ENCODE measurements at places on chromosomes 13 and 19. TPM values are rescaled to one million over a fixed set of nuclear protein-coding genes. Genes with fewer than 3 reads are reported as not detected.

The PPP1R15A gene
- 69.3 TPM for total RNA-seq

DNA sequence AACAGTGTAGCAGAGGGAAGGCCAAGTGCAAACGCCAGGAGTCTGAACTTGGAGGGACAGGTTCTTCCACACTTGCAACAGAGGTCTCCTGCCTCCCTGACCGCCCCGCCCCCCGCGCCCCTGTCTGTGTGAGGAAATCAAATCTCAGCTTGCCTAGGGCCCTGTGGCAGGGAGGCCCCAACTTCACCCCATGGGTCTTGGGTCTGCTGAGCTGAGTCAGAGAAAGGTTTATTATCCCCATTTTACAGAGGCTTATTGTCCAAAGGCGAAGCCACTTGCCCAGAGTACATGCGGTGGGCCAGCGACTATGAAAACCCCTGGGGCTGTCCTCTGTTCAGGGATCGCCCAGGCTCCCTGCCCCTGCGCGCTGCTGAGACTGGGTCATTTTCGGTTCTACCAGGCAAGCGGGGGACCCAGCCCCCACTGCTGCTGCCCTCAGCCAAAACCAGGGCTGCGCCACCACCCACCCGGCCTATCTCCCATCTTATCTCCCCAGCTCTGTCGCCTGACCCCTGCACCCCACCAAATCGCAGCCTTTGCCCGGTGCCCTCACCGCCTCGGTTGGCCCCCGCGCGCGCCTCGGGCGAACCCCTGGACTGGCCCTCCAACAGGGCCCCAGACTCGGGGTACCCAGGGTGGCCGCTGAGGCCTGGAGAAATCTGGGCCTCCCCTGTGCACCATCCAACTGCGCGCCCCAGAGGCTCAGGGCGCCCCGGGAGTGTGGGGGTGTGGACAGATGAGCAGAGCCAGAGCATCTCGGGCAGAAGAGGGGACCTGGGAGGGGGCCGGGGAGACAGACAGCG lies 850 bp upstream of the CERS4 start:
- no peak for DNase-seq
- no peak overlapping the region for H3K27ac ChIP-seq
- H3K27me3 ChIP-seq = no peaks in the 10 kb centered on the region
- H3K4me1 ChIP-seq = peaks cover 15% of the 10 kb centered on the region
- no peaks in the 10 kb centered on the region for H3K36me3 ChIP-seq
- H3K4me3 ChIP-seq = peak overlapping the region; percentile 39

DNA sequence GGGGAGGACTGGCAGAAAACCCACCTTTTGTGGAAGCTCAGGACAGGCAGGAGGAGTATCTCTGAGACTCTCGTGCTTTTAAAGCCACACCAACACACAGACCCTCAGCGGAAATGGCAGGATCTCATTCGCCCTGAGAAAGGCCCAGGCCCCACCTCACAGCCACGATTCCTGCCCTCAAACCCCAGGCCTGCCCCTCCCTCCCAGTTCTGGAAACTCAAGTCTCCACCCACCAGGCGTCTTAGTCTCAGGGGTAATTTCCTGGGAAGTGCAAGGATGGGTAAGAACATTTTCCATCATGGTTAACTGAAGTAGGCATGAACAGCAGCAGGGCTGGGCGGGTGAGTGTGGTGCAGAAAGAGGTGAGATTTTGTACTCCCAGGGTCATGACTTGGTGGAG lies 8.0 kb upstream of the PDE4C start:
- no peak for DNase-seq
- H3K27ac ChIP-seq = no peak overlapping the region
- no peak overlapping the region for H3K4me3 ChIP-seq
- H3K27me3 ChIP-seq = peaks cover 26% of the 10 kb centered on the region
- H3K36me3 ChIP-seq = no peaks in the 10 kb centered on the region

GRCh38 chr19:1875646-1876495 lies 9.4 kb downstream of the ABHD17A start:
- H3K27me3 ChIP-seq = no peaks in the 10 kb centered on the region
- peaks cover 38% of the 10 kb centered on the region for H3K4me1 ChIP-seq
- DNase-seq = peak; percentile 82
- H3K4me3 ChIP-seq = peak overlapping the region; percentile 93
